ENCODE measurements at places on chromosomes 3 and 15.
A peak's percentile ranks its signal among the peaks of the same experiment; 100 is the strongest.

DNA sequence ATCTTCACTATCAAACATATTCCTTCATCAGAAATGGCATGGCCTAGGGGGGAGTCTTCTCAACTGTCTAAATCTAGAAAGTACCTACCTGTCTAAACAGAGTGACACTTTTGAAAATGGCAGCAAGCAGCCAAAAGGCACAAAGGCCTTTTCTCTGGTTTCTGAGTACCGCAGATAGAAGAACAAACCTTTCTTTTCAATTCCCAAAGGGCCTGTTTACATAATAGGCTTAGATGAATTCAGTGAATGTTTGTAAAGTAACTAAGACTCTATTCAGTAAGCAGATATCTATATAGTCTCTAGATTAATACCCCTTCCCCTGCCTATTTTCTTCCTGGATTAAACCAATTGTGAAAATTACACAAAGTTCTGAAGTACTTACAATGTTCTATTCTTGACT is 7.1 kb downstream of the MYEF2 start:
- no peak for DNase-seq

- no peak for DNase-seq
Measured at GRCh38 chr3:17110660-17111396, 226.1 kb downstream of the PLCL2 start.

DNA sequence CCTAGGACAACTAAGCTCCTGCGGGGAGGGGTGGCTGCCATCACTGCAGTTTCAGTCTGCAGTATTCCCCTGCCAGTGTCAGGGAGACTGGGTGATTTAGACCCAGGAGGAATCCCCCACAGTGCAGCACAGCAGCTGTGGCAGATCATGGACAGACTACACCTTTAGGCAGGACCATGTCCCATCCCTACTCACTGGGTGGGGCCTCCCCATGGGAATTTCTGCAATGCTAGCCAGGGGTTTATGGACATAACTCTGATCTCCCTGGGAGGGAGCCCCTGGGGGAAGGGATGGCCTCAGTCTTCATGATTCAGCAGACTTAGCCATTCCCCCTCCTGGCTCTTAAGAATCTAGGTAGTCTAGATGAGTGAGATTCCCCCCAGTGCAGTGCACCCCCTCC is 130.1 kb upstream of the STAC start:
- no peak for DNase-seq

- DNase-seq, result no peak
Measured at GRCh38 chr3:8069471-8069870, 432.2 kb upstream of the LMCD1 start.

DNA sequence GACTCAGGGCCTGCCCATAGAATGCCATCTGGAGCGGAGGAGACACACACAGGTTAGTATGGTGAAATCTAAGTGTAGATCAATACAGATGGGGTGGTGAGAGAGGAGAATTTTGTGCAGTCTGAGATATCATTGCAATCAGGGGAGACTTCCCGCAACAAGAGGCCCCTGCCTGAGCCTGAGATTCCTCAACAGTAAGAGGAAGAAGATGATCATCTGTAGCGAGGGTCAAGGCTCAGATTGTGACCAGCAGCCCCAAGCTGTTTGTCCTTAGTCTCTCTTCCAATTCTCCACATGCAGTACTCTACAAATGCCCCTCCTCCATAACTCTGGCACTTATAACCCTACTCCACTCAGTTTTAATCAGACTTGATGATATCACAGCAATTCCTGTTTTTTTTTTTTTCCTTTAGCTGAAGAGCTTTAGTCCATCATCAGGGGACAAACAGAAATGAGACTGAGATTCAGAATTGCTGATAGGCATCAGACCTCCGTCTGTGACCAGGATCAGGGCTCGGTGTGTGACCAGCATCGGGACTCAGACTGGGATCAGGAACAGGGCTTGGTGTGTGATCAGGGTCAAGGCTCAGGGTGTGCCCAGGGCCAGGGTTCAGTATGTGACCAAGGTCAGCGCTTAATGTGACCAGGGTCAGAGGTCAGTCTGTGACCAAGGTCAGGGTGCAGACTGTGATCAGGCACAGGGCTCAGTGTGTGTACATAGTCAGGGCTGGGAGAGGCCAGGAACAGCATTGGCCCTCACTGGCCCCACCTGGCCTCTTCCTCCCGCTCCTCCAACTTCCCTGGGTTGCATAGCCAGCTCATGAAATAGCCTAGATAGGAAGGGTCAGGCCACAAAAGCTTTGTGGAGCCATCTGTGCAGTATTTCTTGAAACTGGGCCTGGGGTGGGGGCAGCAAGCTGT is 14.1 kb downstream of the LOXL1 start:
- no peak for DNase-seq

DNA sequence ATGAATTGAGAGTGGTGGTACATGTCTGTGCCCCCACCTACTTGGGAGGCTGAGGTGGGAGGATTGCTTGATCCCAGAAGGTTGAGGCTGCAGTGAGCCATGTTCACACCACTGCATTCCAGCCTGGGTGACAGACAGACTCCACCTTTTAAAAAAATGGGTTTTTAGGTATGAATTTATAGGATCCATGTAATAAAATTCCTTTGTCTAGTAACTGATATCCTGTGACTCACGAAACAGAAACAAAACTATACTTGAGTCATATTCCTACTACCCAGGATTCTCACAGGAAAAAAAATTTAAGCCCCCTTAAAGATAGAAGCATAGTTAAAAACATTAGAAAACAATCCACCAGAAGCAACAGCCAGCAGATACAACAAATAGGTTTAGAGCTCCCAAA is 10.0 kb upstream of the CRTC3 start:
- peak; percentile 19 for DNase-seq

DNA sequence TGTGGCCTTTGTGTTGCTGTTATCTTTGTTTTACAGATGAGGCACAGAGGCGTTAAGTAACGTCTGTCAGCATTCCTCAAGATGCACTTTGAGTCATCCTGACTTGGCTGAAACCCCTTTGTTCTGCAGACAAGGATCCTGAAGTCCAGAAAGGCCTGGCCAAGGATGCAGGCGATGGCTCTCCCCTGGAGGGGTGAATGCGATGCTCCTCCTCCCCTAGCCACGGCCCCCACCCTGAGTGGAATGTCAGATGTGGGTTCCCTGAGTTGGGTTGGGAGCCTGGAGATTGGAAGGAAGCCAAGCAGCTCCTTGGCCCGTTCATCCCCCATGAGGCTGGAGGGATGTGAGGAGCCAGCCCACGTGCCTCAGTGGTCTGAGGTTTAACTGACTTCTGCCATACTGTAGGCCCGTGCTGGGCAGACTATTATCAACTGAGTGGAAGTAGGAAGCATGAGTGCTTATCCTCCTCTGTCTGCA is 43.3 kb downstream of the POMGNT2 start:
- DNase-seq, result no peak

GRCh38 chr3:70982284-70982683 is 601.2 kb downstream of the FOXP1 start:
- peak; percentile 15 for DNase-seq

DNA sequence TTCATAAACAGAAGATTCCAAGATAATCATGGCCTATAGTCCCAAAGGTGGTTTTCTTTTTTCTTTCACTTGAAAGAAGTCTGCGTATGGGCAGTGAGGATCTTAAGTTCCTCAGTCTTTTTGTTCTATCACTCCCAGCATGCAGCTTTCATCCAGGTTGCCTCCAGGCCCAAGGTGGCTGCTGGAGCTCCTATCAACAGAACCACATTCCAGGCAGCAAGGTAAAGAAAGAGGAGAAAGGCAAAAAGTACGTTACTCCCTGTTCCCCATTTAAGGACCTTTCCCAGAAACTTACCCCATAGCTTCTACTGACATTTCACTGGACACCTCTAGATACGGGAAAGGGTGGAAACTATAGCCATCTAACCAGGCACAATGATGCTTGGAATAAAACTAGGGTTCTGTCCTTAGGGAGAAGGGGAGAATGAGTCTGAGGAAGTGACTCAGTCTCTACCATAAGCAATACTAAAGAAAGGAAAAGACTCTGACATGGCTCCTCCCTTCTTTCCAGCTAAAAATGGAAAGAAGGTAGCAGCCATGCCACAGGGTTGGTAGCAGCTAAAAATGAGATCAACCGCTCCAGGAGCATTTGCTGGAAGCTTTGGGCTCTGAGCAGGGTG is 313.9 kb upstream of the NR2E3 start:
- peak; percentile 54 for DNase-seq

DNA sequence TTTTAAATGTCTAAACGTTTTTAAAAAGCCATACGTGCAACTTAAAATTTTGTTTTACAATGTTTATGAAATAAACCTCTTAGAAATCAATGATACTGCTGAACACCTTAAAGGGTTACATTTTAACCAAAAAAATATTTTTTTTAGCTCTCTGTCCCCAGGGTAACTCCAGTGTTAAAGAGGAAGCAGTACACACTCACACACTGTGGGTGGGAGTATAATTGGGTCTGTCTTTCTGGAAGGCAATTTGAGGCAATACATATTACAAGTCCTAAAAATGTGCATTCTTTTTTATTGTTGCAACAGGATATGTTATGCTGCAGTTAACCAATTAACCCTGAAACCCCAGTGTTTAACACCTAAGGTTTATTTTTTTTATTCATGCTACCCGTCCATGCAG is 34.1 kb downstream of the WHAMM start:
- no peak for DNase-seq

DNA sequence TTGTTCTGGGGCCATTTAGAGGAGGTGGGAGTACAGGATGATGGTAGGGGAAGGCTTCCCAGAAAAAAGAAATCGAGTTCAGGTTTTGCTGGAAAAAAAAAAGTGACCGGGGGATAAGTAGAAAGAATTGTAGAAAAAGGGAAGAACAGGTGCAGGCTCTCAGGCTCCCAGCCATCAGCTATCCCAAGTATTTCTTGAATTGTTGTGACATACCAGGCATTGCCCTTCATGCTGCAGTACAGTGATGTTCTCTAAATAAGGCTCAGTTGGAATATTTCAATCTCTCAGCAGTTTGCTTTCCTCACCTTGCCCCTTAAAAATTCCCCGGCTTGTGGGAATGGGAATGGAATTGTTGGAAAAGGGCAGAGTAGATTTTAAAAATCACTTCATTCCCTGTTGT is 82.5 kb upstream of the RGMA start:
- no peak for DNase-seq

GRCh38 chr3:18725668-18726407 is 300.7 kb upstream of the SATB1 start:
- DNase-seq, result no peak

DNA sequence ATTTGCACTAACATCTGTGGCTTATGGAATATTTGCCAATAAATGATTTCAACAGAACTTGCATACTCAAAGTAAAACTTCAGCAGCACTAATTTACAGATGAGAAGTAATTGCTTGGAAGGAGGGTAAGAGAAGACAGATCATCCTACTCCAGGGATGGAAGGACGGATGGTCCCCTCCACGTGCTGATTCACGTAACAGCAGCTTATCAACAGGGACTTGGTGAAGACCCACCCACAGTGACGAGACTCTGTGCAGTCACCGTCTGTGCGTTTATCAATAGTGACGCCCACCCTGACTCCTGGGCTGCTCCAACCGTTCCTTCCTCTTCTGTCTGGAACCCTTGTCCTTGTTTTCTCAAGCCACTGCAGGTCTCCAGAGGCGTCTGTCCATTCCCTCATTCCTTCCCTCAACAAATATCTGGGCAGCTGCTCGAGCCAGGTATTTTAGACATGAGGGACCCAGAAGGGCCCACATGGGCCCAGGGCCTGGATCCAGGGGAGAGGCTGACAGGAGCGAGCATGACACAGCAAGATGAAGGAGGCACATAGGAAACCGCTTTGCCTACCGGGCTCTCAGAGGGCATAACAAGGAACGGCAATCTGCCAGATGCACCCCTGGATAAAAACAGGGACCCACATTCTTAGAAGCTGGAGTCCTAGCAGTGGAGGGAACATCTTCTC is 33.3 kb downstream of the PCSK6 start:
- DNase-seq, result no peak

DNA sequence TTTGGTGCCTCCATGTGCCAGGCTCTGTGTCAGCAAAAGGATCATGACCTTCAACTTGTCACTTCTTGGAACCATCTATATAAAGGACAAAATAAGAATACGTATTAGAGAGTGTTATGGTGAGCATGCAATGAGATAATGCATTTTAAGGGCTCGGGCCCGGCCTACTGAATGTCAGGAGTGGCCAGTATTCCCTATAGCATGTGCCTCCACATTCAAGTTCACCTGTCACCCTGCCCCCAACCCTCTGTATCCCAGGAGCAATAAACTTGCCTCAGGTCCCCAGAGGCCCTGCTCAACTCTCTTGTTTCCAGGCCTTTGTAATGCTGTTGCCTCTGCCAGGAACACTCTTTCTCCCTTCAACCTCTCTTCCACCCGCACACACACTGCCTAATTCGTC is 90.2 kb upstream of the SLC6A11 start:
- no peak for DNase-seq

DNA sequence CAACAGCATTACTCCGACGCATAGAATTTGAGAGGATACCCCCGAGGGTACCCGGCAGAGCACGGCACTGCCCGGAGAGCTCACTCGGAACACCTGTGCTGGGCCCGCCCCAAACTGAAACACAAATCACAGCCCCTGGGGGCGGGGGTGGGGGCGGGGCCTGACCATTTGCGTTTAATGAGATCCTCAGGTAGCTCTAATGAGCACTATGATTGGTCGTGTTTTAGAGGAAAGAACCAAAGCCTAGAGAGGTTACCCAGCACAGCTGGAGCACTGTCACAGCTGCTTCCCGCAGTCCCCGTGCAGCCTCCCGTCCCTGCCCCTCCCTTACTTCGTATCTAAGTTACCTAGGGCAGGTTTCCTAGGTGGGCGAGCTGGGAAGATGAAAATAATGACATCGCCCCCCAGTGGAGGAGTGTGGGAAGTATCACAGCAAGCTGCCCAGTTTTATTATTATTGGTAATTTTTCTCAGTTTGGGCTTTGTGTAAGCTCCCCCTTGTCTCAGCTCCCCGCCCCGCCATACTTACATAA is 187.1 kb downstream of the PDE8A start:
- peak; percentile 16 for DNase-seq

DNA sequence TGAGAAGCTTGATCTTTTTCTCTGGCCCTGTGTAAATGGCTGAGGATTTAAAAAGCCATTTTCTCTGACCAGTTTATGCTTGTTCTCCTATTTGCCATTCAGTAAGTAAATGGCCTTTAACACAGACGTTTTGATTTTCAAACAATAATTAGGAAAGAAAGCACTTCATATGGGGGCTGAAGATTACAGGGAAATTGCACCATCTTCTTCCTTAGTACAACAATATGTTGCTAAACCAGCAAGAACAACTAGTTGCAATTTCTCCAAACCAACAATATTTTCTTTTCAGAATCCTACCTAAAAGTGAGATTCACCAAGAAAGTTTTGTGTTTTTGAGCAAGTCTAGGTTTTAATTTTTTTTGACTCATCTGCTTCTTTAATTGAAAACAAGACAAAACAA is 80.5 kb upstream of the CCNL1 start:
- peak; percentile 10 for DNase-seq

DNA sequence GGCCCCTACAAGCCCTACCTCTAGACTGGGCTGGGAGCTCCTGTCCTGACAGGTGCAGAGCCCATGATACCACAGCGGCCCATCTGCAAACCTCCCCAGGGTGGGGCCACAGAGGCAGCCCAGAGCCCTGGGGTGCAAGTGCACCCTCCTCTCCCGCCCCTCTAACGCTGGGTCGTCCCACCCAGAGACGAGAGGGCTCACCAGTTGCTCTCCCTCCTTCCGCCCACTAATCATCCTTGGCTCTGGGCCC is 742 bp downstream of the TNK2 start:
- DNase-seq, result no peak
